ENCODE measurements at places on chromosomes 4 and X. TPM values are rescaled to one million over a fixed set of nuclear protein-coding genes. Genes with fewer than 3 reads are reported as not detected.

DNA sequence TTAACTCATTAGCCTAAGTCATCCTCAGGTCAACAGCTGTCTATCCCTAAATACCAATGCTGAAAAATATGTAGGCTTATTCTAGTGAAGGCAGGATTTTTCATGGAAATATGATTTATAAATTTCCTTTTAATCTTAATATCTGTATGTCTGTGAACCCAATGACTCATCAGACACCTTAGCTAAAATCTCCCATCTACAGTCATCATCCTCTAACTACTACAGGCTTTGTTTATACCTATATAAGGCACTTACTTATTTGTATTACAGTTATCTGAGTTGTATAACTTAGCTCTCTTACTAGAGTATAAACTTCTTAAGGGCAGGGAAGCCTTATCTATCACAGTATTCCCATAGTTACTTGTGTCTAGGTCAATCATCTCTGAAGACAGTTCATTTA, 24.2 kb downstream of the AMMECR1 start:
- no peak for DNase-seq

DNA sequence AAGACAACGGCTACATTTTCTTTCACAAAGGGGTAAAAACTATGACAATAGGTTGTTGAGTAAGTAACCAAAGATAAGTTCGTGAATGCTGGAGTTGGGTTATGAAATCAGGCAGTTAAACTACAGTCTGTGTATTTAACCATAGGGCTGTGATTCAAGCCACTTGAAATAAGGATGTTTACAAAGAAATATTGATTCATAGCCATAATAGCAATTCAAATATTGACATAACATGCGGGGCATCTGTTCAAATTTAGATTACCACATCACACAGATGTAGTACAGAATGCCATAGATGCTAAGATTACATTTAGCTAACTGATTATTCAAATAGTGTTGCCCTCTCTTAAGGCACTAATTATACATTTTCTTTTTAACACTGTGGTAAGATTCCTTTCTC, 364.1 kb downstream of the FSTL5 start:
- DNase-seq, result no peak

DNA sequence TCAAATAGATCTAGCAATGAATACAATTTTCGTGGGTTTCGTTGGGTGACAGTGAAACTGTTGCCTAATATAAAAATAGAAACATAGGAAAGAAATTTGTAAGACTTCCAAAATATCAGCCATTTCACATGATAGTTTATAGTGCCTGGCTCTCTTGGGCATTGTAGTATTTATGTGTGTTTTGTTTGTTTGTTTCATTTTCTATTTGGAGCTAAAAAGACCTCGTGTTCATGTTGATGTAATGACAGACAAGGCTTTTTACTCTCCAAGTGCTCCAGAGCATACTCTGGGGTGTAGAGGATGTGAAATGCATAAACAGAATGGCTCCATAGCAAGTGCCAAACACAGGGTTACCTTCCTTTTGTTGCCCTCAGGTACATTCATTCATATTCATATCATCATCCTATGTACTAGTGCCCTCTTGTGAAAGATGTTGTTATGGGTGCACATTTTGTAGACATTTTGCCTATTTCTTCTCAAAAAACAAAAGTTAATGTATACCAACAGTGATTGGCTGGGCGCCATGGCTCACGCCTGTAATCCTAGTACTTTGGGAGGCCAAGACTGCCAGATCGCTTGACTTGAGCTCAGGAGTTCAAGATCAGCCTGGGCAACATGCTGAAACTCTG, 100.7 kb upstream of the AMOT start:
- DNase-seq, result no peak

- DNase-seq, result no peak
Observed at GRCh38 chr4:16264798-16265197, 38.5 kb upstream of the TAPT1 start.

The SMIM10 gene
- 5.2 TPM for polyA plus RNA-seq

DNA sequence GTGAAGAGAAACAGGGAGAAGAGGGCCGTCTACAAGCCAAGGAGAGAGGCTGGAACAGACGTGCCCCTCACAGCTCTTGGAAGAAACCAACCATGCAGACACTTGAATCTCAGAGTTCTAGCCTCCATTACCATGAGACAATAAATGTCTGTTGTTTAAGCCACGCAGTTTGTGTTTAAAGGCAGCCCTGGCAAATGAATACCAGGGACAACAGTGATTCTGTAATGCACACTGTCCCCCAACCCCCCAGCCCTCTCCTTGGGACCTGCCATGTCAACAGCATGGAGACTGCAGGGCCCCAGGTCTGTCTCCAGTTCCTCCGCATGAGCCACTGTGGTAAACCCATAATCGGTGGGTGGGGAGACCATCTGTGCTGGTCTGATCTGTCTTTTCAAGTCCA, 348.0 kb upstream of the KLF3 start:
- DNase-seq, result no peak

Data from BJ (cell line).